ENCODE measurements at places on chromosomes 1 and 21. TPM values are rescaled to one million over a fixed set of nuclear protein-coding genes. Genes with fewer than 3 reads are reported as not detected.

IL12RB2 gene
- not detected for total RNA-seq

NR5A2 gene
- 5.6 TPM for total RNA-seq

POGK gene
- total RNA-seq, result 31.2 TPM

POU3F1 gene
- not detected for total RNA-seq

PTGFRN gene
- 15.5 TPM for total RNA-seq

KRTAP13-2 gene
- total RNA-seq, result not detected

PIGV gene
- 5.9 TPM for total RNA-seq

WNT3A gene
- total RNA-seq, result not detected

SGIP1 gene
- not detected for total RNA-seq

EVA1C gene
- 39.8 TPM for total RNA-seq

ALPL gene
- total RNA-seq, result 0.25 TPM
